ENCODE measurements at places on chromosomes 3 and 15.

GRCh38 chr15:71069693-71070092 lies 45.6 kb upstream of the THSD4 start:
- no peak for ATAC-seq

DNA sequence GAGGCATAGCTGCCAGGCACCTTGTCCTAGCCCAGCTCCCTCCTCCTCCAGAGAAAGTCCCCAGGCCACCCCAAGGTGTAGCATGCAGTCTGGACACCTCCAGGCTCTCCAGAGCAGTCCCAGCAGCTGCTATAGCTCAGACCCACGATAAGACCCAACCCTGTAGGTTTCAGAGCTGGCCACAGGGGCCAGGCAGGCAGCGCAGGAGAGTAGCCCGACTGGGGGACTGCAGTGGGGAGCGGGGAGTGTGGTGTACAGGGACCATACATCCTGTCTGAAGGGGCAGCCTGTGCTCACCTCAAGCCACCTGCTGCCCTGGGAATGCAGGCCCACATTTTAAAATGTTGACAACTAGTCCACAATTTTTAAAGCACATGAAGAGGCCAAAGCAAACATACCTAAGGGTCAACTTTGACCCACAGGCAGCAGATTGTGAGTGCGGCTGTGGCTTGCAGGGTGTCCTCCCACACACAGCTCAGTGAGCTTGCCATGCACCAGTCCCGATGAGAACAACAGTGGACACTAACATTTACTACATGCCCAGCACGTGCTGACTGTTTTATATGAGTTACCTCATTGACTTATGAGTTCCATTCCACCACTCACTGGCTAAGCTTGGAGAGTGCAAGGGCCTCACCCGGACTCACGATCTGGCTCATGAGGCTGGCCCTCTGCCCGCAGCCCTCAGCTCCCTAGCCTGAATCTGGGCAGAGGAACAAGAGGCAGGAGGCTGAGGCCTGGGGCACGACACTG lies 81.4 kb downstream of the DNAJB8 start:
- no peak for ATAC-seq

GRCh38 chr3:53080612-53081205 lies 34.8 kb upstream of the SFMBT1 start:
- ATAC-seq, result no peak

- ATAC-seq, result no peak
These were observed 842 bp downstream of the PCCB start for GRCh38 chr3:136250903-136251460.
